ENCODE measurements at places on chromosomes 16 and 17.

GRCh38 chr16:66364959-66365306, 1.6 kb upstream of the CDH5 start:
- no peak for DNase-seq

GRCh38 chr17:65402513-65403496, 158.6 kb downstream of the AXIN2 start:
- DNase-seq, result no peak

GRCh38 chr17:60171753-60172079, 21.9 kb downstream of the CA4 start:
- DNase-seq, result no peak

GRCh38 chr17:9021158-9021991, at the start of gene NTN1:
Gene NTN1 (plus strand): TSS chr17:9021510. CDS start chr17:9022374, 864 bp downstream.
- DNase-seq, result peak; percentile 24

GRCh38 chr17:68053231-68054013, 17.9 kb downstream of the KPNA2 start:
- DNase-seq, result peak; percentile 44

GRCh38 chr16:66898207-66898606, 17.9 kb downstream of the PDP2 start:
- no peak for DNase-seq

DNA sequence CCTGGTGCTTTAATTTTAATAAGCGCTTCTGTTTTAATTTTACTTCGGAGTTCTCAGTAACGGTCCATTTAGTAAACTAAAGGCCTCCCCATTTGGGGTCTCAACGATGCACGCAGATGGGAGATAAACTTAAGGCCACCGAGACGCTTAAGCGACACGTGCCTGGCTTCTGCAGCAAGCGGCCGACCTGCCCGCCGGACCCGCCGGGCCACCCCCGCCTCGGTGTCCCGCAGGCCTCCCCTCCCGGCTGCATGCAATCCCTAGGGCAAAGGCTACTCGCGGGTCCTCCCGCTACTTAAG, 592 bp downstream of the GCSH start:
- no peak for DNase-seq
